Upper lobe of right lung (tissue), 1 donor: ENCODE measurements at places on chromosomes 6 and 20. TPM values are rescaled to one million over a fixed set of nuclear protein-coding genes. Genes with fewer than 3 reads are reported as not detected.

Gene HLA-DQB1
- total RNA-seq, result 94.9 TPM

Gene TCP11
- not detected for total RNA-seq

DNA sequence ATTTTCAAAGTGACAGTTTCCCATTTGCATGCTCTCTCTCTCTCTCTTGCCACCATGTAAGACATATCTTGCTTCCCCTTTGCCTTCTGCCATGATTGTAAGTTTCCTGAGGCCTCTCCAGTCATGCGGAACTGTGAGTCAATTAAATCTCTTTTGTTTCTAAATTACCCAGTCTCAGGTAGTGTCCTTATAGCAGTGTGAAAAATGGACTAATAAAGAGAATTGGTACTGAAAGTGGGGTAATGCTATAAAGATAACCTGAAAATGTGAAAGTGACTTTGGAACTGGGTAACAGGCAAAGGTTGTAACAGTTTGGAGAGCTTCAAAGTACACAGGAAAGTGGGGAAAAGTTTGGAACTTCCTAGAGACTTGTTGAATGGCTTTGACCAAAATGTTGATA lies 389.8 kb downstream of the GRIK2 start:
- H3K36me3 ChIP-seq, result no peaks in the 10 kb centered on the region
- no peak for DNase-seq
- H3K27ac ChIP-seq, result no peak overlapping the region
- no peaks in the 10 kb centered on the region for H3K27me3 ChIP-seq
- H3K4me1 ChIP-seq, result no peaks in the 10 kb centered on the region
- no peak overlapping the region for H3K4me3 ChIP-seq

- H3K4me3 ChIP-seq, result no peak overlapping the region
- no peak for DNase-seq
- no peak overlapping the region for H3K27ac ChIP-seq
- peaks cover 98% of the 10 kb centered on the region for H3K27me3 ChIP-seq
- H3K4me1 ChIP-seq, result peaks cover 10% of the 10 kb centered on the region
Observed at GRCh38 chr6:98841621-98842341, 7.4 kb downstream of the POU3F2 start.

DNA sequence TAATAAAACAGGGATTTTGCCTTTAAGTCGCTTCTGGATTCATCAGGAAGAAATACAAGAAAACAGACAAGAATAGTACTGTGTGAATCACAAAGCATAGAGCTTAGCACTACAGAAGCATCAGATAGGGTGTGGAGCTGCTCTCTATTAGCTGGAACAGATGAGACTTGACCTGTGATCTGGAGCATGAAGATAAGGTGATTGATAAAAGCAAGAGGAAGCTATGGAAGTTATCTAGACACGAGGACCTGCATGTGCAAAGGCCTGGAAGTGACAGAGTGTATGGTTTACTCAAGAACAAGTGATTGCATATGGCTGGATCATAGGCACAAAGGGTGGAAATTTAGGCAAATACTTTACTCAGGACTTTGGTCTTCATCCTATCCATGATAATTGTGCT lies 112.9 kb upstream of the MLIP start:
- H3K36me3 ChIP-seq, result no peaks in the 10 kb centered on the region
- no peak overlapping the region for H3K27ac ChIP-seq
- no peaks in the 10 kb centered on the region for H3K27me3 ChIP-seq
- no peak overlapping the region for H3K4me3 ChIP-seq

DNA sequence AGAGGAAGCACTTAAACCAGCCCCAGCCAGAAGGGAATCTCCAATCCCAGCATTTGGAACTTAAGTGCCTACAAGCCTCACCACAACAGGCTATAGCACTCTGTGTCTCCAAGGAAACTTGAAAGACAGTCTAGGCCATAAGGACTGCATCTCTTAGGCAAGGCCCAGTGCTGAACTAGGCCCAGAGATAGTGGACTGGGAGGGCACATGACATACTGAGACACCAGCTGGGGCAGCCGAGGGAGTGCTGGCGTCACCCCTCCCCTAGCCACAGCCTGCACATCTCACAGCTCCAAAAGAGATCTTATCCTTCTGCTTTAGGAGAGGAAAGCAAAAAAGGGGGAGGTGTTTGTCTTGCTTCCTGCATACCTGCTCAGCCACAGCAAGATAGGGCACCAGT lies 618.5 kb downstream of the COL12A1 start:
- no peaks in the 10 kb centered on the region for H3K36me3 ChIP-seq
- no peak for DNase-seq
- no peak overlapping the region for H3K27ac ChIP-seq
- H3K4me3 ChIP-seq, result no peak overlapping the region

- peak overlapping the region; percentile 32 for H3K27ac ChIP-seq
- DNase-seq, result no peak
- H3K27me3 ChIP-seq, result no peaks in the 10 kb centered on the region
Observed at GRCh38 chr20:23061734-23062561, 12.5 kb upstream of the THBD start.

Gene ZNF391
- 2.1 TPM for total RNA-seq

DNA sequence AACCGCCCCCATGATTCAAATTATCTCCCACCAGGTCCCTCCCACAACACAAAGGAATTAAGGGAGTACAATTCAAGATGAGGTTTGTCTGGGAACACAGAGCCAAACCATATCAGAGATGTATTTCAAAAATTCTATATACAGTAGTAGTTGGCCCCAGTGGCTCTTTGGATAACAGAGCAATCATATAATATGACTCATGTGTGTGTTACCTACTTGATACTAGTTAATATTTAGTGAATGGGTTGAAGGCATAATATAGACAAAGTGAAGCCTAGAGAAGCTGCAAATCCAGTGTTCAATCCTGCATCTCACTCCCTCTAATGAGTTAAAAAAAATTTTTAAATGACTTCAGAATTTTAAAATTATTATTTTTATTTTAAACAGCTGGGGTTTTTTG lies 43.2 kb downstream of the KAT14 start:
- H3K4me1 ChIP-seq, result no peaks in the 10 kb centered on the region
- peaks cover 46% of the 10 kb centered on the region for H3K36me3 ChIP-seq
- H3K27me3 ChIP-seq, result no peaks in the 10 kb centered on the region
- no peak for DNase-seq
- H3K27ac ChIP-seq, result no peak overlapping the region

DNA sequence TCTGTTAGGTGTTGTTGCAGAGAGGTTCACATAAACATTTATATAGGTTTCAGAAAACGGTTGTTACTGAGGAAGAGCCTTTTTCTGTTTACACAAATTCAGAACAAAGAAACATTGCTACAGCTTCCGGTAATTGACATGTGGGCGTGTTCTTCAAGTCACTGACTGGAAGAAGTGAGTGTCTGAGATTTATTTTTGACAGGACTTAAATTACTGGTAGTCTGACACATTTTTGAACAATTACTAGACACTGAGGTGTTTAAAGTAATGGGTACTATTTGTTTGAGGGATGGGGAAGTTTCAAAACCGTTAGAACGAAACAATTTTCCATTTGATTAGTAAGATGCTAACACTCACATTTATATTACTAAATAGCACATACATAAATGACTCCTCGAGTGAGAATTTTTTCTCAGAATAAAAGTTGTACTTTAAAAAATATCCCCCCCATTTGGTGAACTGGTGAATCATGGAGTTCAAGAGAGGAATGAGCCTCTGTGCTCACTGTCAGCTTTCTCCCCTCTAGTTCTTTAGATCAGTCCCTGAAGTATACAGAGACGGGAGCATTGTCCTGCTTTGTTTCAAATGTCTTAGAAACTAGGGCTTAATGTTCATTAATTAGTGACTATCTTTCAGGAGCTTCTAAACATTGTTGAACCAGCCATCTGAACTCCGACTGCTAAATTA lies 98.7 kb downstream of the TSHZ2 start:
- no peaks in the 10 kb centered on the region for H3K27me3 ChIP-seq
- no peak for DNase-seq

Gene TRAPPC3L
- 0.64 TPM for total RNA-seq

Gene HRH3
- not detected for total RNA-seq

DNA sequence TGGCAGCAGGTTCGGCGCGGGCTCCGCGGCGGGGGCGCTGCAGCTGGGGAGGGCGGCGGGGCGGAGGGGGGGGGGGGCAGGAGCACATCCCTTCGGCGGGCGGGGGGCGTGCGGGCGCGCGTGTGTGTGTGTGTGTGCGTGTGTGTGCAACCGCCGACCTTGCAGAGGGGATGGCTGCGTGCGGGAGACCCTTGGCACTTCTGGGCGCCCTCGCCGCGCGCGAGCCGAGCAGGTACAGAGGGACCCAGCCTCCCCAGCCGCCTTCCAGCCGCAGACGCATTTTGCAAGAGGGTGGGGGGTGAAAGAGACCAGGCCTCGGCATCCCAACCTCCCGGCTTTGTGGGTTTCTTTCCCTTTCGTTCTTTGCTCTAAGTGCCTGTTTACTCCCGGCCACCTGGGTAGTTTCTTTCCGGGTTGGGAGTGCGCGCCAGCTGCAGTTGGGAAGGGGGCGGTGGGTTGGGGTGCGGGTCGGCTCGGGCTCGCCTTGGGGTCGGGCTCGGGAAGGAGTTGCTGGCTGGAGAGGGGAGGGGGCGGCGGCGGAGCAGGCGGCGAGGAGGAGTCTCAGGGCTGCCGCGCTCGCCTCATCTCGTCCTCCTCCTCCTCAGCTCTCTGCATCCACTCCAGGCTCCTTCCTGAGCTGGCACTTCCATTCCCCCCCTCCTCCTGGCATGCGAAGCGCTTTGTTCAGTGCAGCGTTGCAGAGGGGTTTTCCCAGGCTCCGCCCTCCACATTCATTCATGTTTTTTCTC lies 620 bp downstream of the HIVEP1 start:
- peaks cover 37% of the 10 kb centered on the region for H3K4me1 ChIP-seq
- no peaks in the 10 kb centered on the region for H3K36me3 ChIP-seq
- peak overlapping the region; percentile 76 for H3K27ac ChIP-seq
- peak; percentile 84 for DNase-seq
- peak overlapping the region; percentile 75 for H3K4me3 ChIP-seq
- no peaks in the 10 kb centered on the region for H3K27me3 ChIP-seq

- no peak overlapping the region for H3K27ac ChIP-seq
- H3K4me3 ChIP-seq, result no peak overlapping the region
- no peaks in the 10 kb centered on the region for H3K4me1 ChIP-seq
- no peaks in the 10 kb centered on the region for H3K27me3 ChIP-seq
Observed at GRCh38 chr6:21780141-21780540, 186.6 kb downstream of the SOX4 start.

Gene XKR7
- total RNA-seq, result 0.09 TPM

Gene NKX2-4
- total RNA-seq, result not detected

Gene CD24
- total RNA-seq, result 63.6 TPM

GRCh38 chr20:26243731-26244130 lies 547.1 kb upstream of the ZNF337 start:
- DNase-seq, result no peak
- no peak overlapping the region for H3K27ac ChIP-seq
- no peaks in the 10 kb centered on the region for H3K27me3 ChIP-seq
- H3K4me3 ChIP-seq, result no peak overlapping the region
- no peaks in the 10 kb centered on the region for H3K4me1 ChIP-seq

DNA sequence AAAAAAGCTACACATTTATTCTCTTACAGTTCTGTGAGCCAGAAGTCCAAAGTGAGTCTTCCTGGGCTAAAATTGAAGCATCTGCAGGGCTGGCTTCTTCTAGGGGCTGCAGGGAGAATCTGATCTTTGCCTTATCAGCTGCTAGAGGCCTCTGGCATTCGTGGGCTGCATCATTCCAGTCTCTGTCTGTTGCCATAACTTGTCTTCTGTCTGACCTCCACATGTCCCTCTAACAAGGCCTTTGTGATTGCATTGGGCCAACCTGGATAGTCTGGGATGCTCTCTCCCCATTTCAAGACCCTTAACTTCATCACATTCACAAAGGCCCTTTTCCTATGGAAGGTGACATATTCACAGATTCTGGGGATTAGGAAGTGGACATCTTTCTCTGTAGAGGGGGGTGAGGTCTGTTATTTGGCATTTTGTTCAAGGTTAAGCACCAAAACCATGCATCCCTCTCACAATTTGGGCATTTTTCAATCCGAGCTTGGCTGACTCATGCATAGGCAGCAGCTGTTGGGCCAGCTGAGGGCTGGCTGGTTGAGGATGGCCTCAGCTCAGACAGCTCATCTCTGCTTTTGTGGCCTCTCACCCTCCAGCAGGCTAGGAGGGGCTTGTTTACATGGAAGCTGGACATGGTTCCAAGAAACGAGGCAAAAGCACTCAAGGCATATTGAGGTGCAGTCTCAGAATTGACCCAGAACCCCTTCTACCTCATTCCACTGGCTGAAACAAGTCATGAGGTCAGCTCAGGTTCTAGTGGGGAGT lies 116.1 kb upstream of the NXT1 start:
- H3K27ac ChIP-seq, result no peak overlapping the region
- H3K36me3 ChIP-seq, result no peaks in the 10 kb centered on the region
- no peak for DNase-seq
- H3K4me1 ChIP-seq, result no peaks in the 10 kb centered on the region
- H3K27me3 ChIP-seq, result no peaks in the 10 kb centered on the region

Gene TMEM200A
- total RNA-seq, result 5.9 TPM

DNA sequence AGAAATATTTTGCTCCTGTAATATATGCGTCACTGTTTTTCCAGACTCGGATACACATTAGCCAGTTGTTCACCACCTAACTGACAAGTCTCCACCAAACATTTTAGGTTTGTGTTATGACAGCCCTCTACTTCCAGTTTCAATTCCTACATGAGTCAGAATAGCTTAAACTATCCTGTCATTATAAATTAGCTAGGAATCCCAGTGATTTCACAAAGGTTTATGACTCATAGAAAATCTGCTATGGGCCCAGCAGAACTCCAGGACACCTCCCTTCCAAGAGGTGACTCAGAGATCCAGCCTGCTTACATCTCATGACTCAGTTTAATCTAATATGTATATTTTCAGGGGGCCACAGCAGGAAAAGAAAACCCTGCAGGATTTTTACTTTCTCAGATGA lies 17.4 kb upstream of the PLCB4 start:
- H3K27ac ChIP-seq, result no peak overlapping the region
- H3K36me3 ChIP-seq, result no peaks in the 10 kb centered on the region
- no peak for DNase-seq
- H3K27me3 ChIP-seq, result no peaks in the 10 kb centered on the region

- no peaks in the 10 kb centered on the region for H3K27me3 ChIP-seq
Observed at GRCh38 chr6:14664112-14664601, 546.6 kb downstream of the CD83 start.

GRCh38 chr20:289693-290083 lies 862 bp downstream of the C20orf96 start:
- peak overlapping the region; percentile 89 for H3K27ac ChIP-seq
- peak overlapping the region; percentile 75 for H3K4me3 ChIP-seq
- H3K36me3 ChIP-seq, result no peaks in the 10 kb centered on the region
- DNase-seq, result no peak
- H3K4me1 ChIP-seq, result peaks cover 18% of the 10 kb centered on the region

Gene CST4
- total RNA-seq, result not detected

GRCh38 chr6:35024551-35025054 lies 116.5 kb downstream of the TCP11 start:
- H3K4me3 ChIP-seq, result no peak overlapping the region
- H3K27ac ChIP-seq, result peak overlapping the region; percentile 73
- H3K36me3 ChIP-seq, result peaks cover 16% of the 10 kb centered on the region
- peaks cover 64% of the 10 kb centered on the region for H3K4me1 ChIP-seq
- DNase-seq, result peak; percentile 83

- peak; percentile 57 for DNase-seq
- H3K4me1 ChIP-seq, result no peaks in the 10 kb centered on the region
- H3K36me3 ChIP-seq, result no peaks in the 10 kb centered on the region
- no peaks in the 10 kb centered on the region for H3K27me3 ChIP-seq
- no peak overlapping the region for H3K27ac ChIP-seq
Observed at GRCh38 chr6:33988121-33989015, 157.5 kb downstream of the GRM4 start.

Gene DYNLT2
- total RNA-seq, result 1.2 TPM

GRCh38 chr20:59453759-59454560 lies 150.4 kb upstream of the PHACTR3 start:
- no peak overlapping the region for H3K27ac ChIP-seq
- H3K4me1 ChIP-seq, result no peaks in the 10 kb centered on the region
- H3K4me3 ChIP-seq, result no peak overlapping the region
- no peak for DNase-seq
